Caco-2 (cell line): ENCODE measurements at places on chromosomes 2 and 18. TPM values are rescaled to one million over a fixed set of nuclear protein-coding genes. Genes with fewer than 3 reads are reported as not detected.

Gene ERFE
- 1.4 and 1.6 TPM in 2 replicates for total RNA-seq

- no peak overlapping the region for H3K4me3 ChIP-seq
- H3K27me3 ChIP-seq = no peaks in the 10 kb centered on the region
- H3K4me1 ChIP-seq = peaks cover 29% of the 10 kb centered on the region
- H3K27ac ChIP-seq = peak overlapping the region; percentile 31
Observed at GRCh38 chr2:205733648-205734047, 51.3 kb downstream of the NRP2 start.

DNA sequence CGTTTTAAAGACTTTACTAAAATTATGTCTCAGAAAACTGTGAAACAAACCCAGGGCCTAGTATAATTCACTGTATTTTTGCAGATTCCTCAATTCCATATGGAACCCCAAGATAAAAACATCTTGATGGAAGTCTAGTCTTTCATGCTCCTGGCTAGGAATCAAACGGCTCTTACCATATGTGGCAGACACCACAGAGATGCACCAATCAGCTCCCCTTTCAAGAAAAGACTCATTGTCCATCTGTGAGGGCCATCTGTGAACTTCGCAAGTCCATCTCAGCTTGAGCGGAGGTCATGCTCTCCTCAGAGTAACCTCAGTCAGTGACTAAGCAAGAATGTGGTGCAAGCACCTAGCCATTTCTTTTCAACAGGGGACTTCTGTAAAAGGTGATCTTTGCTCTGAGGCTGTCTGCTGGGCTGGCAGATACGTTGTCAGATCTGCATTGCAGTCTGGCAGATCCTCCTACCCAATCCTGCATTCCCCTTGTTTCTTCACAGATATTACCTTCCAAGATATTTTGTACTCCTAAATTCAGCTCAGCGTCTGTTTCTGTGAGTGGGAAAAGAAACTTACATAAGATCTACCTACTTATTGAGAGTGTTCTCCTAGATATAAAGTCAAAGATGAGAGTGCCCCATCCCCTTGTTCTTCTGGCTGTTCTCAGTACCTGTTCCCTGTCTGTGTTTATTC lies 419.3 kb downstream of the SPAG16 start:
- H3K27me3 ChIP-seq = no peaks in the 10 kb centered on the region
- H3K4me1 ChIP-seq = no peaks in the 10 kb centered on the region
- no peaks in the 10 kb centered on the region for H3K36me3 ChIP-seq
- H3K4me3 ChIP-seq = no peak overlapping the region
- DNase-seq = no peak

- H3K4me3 ChIP-seq = no peak overlapping the region
- DNase-seq = no peak
- H3K4me1 ChIP-seq = peaks cover 6% of the 10 kb centered on the region; the same call in 1 of the 2 replicates
- H3K36me3 ChIP-seq = no peaks in the 10 kb centered on the region
- H3K27ac ChIP-seq = no peak overlapping the region
- no peaks in the 10 kb centered on the region for H3K27me3 ChIP-seq
Observed at GRCh38 chr2:186980787-186981550, 132.0 kb upstream of the ZSWIM2 start.

DNA sequence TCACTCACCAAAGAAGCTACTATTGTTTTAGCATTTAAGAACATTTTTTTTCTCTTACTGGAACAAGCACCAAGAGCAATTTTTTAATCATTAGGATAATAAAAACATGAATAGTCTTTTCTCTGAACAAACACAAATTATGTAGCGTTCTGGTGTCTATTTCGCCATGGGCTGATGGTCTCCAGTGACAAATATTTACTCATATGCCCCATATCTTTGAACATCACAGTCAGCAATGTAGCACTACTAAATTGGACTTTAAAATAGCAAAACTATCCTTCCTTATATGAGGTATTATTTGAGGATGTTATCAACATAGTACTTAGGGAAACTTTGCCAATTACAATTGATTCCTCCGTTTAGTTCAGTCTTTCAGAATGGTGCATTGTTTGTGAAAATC lies 1326.0 kb upstream of the ZEB2 start:
- H3K4me3 ChIP-seq = no peak overlapping the region
- no peaks in the 10 kb centered on the region for H3K27me3 ChIP-seq
- H3K4me1 ChIP-seq = no peaks in the 10 kb centered on the region
- H3K36me3 ChIP-seq = no peaks in the 10 kb centered on the region
- no peak for DNase-seq
- H3K27ac ChIP-seq = no peak overlapping the region

- no peak overlapping the region for H3K27ac ChIP-seq
- H3K36me3 ChIP-seq = no peaks in the 10 kb centered on the region
- DNase-seq = no peak
- H3K4me1 ChIP-seq = peaks cover 30% of the 10 kb centered on the region
- no peaks in the 10 kb centered on the region for H3K27me3 ChIP-seq
Observed at GRCh38 chr2:11389052-11389420, 44.6 kb upstream of the ROCK2 start.
